ENCODE measurements at places on chromosomes 13 and 19. TPM values are rescaled to one million over a fixed set of nuclear protein-coding genes. Genes with fewer than 3 reads are reported as not detected.

The NLRP7 gene
- total RNA-seq = not detected

GRCh38 chr19:47240556-47240955 is 9.6 kb upstream of the BBC3 start:
- H3K27me3 ChIP-seq = peaks cover 49% of the 10 kb centered on the region
- H3K36me3 ChIP-seq = no peaks in the 10 kb centered on the region
- H3K4me1 ChIP-seq = peaks cover 35% of the 10 kb centered on the region
- H3K4me3 ChIP-seq = no peak overlapping the region
- no peak overlapping the region for H3K27ac ChIP-seq
- no peak for DNase-seq

- H3K27me3 ChIP-seq = no peaks in the 10 kb centered on the region
- peaks cover 3% of the 10 kb centered on the region for H3K4me1 ChIP-seq
- no peak for DNase-seq
- no peaks in the 10 kb centered on the region for H3K36me3 ChIP-seq
- no peak overlapping the region for H3K27ac ChIP-seq
- no peak overlapping the region for H3K4me3 ChIP-seq
Measured at GRCh38 chr13:20336761-20337160, 104.6 kb upstream of the GJB6 start.

GRCh38 chr13:23743278-23744076 is 145.7 kb downstream of the MIPEP start:
- H3K27ac ChIP-seq = no peak overlapping the region
- no peaks in the 10 kb centered on the region for H3K4me1 ChIP-seq
- H3K27me3 ChIP-seq = no peaks in the 10 kb centered on the region
- H3K4me3 ChIP-seq = no peak overlapping the region
- H3K36me3 ChIP-seq = no peaks in the 10 kb centered on the region

DNA sequence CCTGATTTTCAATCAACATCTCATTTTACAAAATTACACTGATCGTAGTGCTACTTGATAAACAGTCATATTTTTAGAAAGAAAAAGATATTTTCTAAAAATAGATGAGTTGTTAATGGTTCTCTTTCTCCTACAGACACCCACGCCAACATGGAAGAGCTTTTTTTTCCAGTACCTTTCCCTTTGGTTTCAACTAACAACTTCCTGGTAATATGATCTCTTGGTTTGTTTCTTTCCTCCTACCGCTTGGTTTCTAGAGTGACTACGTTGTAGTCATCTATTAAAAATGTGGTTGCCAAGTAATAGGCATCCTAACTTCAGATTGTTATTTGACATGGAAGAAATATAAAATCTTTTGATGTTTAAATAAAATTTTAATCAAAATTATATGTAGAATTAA is 189.0 kb downstream of the LACC1 start:
- H3K27ac ChIP-seq = no peak overlapping the region
- no peaks in the 10 kb centered on the region for H3K27me3 ChIP-seq
- no peaks in the 10 kb centered on the region for H3K4me1 ChIP-seq
- H3K36me3 ChIP-seq = no peaks in the 10 kb centered on the region

- no peaks in the 10 kb centered on the region for H3K4me1 ChIP-seq
- DNase-seq = no peak
- H3K4me3 ChIP-seq = no peak overlapping the region
- H3K36me3 ChIP-seq = no peaks in the 10 kb centered on the region
Measured at GRCh38 chr13:81058211-81058915, 717.4 kb upstream of the SPRY2 start.

DNA sequence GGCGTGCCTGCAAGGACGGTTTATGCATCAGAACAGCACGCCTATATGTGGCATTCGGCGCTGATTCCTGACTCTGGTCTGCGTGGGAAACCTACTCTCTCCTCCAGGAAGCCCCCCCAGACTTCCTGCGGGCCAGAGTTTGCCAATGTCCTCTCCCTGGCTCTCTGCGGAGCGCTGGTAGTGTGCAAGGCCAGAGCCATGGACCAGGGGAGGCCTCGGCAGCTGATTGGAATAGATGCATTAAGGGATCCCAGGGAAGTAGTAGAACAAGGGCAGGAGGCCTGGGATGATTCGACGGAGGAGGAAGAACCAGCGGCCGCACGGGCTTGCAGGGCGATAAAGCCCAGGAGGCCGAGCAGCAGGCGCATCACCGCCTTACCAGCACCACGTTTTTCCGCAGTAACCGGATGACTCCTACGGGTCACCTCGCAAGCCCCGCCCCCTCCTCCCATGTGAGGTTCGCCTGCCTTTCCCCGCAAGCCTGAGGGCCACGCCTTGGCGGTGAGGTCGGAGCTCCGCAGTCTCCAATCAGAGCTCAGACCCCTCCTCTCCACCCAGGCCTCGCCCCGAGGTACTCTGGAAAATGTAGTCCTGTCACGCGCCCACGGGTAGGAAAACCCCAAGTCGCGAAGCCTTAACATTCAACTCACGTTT is 5.0 kb downstream of the CLEC11A start:
- H3K27ac ChIP-seq = no peak overlapping the region
- peak overlapping the region; percentile 10 for H3K4me3 ChIP-seq
- DNase-seq = peak; percentile 89
- H3K27me3 ChIP-seq = peaks cover 22% of the 10 kb centered on the region
- peaks cover 33% of the 10 kb centered on the region for H3K4me1 ChIP-seq
- peaks cover 9% of the 10 kb centered on the region for H3K36me3 ChIP-seq

- peak; percentile 78 for DNase-seq
- no peak overlapping the region for H3K4me3 ChIP-seq
- H3K27me3 ChIP-seq = no peaks in the 10 kb centered on the region
- H3K4me1 ChIP-seq = peaks cover 4% of the 10 kb centered on the region
Measured at GRCh38 chr13:41708713-41709112, 251.4 kb downstream of the RGCC start.

DNA sequence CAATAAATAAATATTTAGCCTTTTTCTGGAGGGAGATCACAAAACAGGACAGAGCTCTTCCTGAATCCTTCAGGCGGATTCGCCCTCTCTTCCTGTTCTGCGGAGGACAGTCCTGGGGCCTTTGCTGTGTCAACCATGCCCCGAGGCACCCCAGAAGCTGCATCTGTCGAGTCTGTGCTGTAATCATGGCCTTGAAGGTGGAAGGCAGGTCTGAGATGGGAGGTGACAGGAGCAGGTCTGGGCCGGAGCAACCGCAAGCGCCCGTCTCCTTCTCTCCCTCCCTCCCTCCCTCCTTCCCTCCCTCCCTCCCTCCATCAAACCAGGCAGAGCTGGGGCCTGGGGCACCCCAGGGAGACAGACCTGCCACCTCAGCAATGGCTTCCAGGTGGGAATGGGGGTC is 4.6 kb upstream of the FXYD3 start:
- no peak overlapping the region for H3K27ac ChIP-seq
- no peaks in the 10 kb centered on the region for H3K36me3 ChIP-seq
- DNase-seq = no peak
- peaks cover 6% of the 10 kb centered on the region for H3K27me3 ChIP-seq
- H3K4me1 ChIP-seq = peaks cover 12% of the 10 kb centered on the region

GRCh38 chr19:27714857-27715256 is 1498.1 kb downstream of the UQCRFS1 start:
- no peak overlapping the region for H3K27ac ChIP-seq
- H3K4me1 ChIP-seq = no peaks in the 10 kb centered on the region
- no peak overlapping the region for H3K4me3 ChIP-seq
- H3K27me3 ChIP-seq = no peaks in the 10 kb centered on the region

DNA sequence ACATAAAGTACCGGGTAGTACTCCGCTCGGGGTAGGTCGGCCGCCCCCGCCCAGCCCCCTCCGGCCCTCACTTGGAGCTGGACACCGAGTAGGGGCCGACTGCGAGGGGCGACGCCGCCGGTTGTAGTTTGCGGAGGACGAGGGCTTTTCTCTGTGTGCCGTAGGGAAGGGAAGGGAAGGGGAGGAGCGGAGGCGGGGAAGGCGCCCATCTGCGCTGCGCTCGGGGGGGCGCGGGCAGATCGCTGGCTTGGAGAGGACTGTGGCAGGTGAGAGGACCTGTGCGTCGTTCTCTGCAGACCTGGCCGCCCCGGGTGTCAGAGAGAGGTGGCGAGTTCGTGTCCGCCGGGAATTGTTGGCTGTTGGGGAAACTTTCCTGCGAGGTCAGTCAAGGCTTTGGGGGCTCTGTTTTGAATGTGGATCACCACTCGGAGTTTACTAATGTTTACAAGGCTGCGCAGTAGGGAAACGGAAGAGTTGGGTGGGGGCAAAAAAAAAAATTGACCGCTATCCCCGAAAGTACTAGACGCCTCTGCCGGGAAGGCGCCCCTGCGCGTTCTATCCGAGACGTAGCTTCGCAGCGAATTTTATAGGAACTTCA is 1.4 kb downstream of the ING1 start:
- no peaks in the 10 kb centered on the region for H3K27me3 ChIP-seq
- peak; percentile 84 for DNase-seq
- H3K27ac ChIP-seq = peak overlapping the region; percentile 100
- H3K4me3 ChIP-seq = peak overlapping the region; percentile 70
- peaks cover 10% of the 10 kb centered on the region for H3K36me3 ChIP-seq

DNA sequence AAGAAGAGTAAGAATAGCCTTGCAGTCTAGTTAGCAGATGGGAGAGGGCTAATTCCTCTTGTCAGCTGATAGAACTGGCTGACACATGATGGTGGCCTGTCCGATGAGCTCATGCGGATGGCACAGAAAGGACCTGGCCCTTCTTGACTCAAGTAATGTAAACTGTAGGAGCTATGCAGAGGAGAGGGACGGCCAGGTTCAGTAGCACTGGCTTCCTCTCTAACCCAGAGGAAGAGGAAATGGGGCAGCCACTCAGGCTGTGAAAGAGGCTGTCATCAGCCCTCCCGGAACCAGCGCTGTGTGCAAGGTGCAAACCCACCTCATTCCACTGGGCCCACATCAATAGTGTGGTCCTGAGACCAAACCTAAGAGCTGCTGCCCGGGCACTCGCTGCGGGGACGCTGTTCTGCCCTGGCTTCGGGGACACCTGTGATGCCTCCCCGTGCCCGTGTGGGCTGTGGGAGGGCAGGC is 30.8 kb upstream of the USE1 start:
- H3K4me3 ChIP-seq = no peak overlapping the region
- DNase-seq = no peak
- H3K36me3 ChIP-seq = peaks cover 62% of the 10 kb centered on the region
- H3K4me1 ChIP-seq = peaks cover 6% of the 10 kb centered on the region

- no peak overlapping the region for H3K4me3 ChIP-seq
- no peaks in the 10 kb centered on the region for H3K36me3 ChIP-seq
- H3K4me1 ChIP-seq = no peaks in the 10 kb centered on the region
- H3K27me3 ChIP-seq = no peaks in the 10 kb centered on the region
- DNase-seq = no peak
Measured at GRCh38 chr13:69050696-69051095, 1056.9 kb upstream of the ATXN8OS start.
